Panc1 (cell line): ENCODE measurements at places on chromosomes 6 and 20. TPM values are rescaled to one million over a fixed set of nuclear protein-coding genes. Genes with fewer than 3 reads are reported as not detected.

GRCh38 chr6:97656706-97657350 is 373.8 kb upstream of the MMS22L start:
- DNase-seq = no peak

DNA sequence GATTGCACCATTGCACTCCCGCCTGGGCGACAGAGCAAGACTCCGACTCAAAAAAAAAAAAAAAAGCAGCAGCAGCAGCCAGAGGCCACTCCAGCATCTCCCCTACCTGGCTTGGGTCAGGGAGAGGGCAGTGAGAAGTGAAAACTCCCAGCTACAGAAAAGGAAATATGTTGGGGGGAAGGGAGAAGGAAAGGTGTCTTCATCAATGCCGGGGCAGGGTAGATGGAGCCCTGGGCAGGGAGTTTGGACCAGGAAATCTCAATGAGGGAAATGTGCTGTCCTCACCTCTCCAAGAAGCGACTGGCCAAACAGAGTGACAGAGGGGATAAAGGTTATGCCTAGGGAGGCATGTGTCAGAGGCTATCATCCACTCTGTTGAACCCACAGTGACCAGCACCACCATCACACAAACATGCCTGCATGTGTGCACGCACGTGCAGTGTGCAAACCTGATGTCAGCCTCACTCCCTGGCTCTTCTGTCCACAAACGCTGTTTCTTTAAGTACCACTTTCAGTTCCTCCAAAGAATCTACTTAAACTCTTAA is 887 bp upstream of the AIF1 start:
- DNase-seq = no peak

GRCh38 chr20:23475395-23475794 is 15.5 kb upstream of the CST8 start:
- no peak for DNase-seq

DNA sequence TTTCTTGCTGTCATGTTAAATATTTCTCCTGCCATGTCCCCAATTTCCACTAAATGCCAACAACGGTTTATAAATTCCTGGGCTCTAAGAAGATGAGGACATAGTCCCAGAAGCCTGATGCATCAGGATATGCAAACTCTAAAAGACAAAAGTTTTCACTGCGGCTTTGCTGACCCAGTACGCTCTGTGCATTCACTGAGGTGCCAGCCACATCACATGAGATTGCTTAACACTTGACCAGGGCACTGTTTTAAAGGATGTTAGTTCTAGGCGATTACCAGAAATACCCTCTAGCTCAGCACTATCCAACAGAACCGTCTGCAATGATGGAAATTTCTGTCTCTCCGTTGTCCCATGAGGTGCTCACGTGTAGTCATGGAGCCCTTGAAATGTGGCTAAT is 19.9 kb upstream of the ADTRP start:
- DNase-seq = no peak

- DNase-seq = no peak
These were observed 2.7 kb upstream of the TRERF1 start for GRCh38 chr6:42454428-42454791.

DNA sequence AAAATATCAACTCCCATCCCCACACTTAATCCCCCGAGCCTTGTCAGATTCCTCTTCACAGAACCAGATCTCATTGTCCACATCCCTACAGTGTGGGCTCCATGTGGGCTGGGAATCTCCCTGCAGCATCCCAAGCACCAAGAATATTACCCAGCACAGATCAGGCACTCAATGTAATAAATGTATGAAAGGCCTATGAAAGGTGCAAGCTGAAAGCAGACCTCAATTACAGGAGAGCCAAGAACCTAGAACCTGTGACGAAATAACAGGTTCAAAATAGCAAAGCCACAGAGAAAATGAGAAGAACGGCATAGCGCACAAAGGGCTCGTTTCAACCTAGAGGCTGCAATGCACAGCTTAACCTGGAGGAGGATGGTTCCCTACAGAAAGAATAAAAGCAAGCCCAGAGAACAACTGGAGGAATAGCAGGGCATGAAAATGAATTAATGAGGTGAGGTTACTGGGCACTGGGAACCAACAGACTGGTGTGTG is 3.1 kb downstream of the SLC23A2 start:
- DNase-seq = no peak

GRCh38 chr6:154590756-154591155 is 80.3 kb upstream of the CNKSR3 start:
- DNase-seq = no peak

DNA sequence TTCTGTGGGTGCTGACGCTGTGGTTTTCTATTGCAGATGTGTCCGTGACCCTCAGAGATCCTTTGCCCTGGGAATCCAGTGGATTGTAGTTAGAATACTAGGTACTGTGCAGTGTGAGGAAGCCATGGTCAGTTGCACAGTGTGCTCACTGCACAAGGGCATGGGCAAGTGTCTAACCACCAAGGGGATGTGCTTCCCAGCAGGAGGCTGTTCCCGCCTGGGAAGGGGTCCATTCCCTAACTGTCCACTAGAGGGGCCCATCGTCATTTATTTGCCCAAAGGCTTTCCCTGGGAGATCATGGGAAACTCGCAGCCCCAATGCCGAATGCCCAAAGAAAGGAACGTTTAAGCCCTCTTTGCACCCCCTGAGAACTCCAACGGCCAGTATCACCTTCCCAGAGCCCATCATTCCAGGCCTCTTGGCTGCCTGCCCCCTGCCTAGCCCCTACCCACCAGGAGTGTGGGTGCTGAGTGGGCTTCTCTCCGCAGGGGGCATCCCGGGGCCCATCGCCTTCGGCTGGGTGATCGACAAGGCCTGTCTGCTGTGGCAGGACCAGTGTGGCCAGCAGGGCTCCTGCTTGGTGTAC is 26.2 kb downstream of the SLCO4A1 start:
- peak; percentile 30 for DNase-seq

- DNase-seq = no peak
These were observed 4.2 kb downstream of the AKIRIN2 start for GRCh38 chr6:87697581-87698546.

DNA sequence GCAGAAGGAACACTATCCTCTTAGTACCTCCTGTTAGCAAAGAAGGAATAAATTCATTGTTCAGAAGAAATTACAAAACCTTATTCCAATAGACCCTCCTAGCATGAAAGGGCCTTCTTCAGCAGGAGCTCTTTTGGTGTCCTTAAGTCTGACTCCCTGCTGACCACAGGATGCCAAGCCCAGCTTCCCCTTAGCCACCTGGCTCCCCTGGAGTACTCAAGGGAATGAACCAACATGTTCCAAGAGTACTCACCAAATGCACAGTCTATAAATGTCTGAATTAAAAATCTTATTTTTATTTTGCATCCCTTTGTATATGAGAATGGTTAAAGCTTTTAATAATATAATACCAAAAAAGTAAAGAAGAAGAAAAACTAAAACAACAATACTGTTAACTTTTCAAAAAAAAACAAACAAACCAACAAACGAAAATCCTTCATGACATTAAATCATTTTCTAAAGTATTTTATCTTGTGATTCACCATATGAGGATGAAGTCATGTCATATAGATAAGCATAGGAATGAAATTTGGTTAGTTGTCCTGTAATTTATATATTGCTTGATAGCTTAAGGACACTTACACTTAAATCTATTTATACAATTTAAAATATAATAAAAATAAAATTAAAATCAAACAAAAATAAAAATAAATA is 1355.1 kb downstream of the HACE1 start:
- DNase-seq = no peak

GRCh38 chr6:134464690-134465411 is 146.9 kb upstream of the SGK1 start:
- DNase-seq = no peak

DNA sequence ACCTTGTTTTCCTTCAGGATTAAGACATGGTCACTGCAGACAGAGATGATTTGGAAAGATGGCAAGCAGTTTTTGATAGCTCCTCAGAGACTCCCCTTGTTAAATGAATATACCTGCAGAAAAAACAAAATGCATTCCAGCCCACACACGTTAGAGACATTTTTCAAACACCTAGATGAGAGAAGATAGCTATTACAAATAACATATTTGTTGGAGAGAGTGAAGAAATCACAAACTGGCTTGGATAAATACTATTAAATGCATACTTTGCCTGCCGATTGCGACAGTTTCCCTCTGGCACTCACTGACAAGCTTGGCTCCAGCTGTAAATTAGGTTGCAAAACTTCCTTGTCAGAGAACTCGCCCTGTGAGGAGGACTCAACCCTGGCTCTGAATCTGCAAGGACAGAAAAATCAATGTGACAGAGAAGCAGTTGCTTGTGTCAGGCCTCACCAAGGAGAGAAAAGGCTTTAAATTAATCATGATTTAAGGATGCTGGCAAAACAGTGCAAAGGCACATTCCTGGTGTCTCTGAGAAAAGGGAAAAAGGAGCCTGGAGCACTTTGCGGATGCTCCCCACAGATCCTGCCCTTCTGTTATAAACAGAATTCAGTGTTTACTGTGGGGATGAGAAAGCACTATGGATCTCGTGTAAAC is 423.7 kb upstream of the MARCKS start:
- no peak for DNase-seq

DNA sequence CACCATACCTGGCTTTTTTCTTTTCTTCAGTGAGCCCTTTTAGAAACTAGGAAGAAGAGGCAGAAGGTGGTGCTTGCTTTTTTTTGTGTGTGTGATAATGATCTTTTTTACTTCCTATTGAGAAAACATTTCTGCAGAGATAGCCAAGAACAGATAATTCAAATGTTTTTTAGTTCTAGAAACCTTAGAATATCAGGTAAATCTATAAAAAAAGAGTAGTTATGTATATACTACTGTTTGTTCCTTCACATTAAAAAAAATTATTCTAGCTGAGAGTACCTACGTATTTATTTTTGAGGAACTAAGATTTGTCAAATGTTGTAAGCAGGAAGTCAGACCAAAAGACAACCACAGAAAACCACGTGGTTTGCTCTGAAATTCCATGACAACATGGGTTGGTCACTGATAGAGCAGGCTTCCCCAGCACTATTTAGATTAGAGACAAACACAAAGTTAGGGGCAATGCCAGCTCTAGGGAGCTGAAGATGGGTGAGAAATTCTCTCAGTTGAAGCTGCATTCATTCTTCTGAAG is 12.8 kb downstream of the STK4 start:
- DNase-seq = no peak

DNA sequence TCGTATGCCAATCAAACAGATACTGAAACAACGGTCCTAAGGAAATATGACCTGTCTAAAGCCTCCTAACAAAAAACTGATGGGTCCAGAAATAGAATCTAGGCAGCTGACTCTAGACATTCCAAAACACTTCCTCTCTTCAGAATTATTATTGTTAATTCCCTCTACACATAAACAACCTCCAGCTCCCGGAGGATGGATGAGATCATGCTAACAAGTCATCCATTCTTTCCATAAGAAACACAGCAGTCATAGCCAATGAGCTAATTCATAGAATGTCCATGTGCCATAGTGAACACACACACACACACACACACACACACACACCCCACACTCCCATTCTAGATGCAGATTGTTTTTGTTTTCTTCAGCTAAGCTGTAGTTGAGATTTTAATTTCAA is 44.3 kb downstream of the HDGFL1 start:
- DNase-seq = peak; percentile 41

DNA sequence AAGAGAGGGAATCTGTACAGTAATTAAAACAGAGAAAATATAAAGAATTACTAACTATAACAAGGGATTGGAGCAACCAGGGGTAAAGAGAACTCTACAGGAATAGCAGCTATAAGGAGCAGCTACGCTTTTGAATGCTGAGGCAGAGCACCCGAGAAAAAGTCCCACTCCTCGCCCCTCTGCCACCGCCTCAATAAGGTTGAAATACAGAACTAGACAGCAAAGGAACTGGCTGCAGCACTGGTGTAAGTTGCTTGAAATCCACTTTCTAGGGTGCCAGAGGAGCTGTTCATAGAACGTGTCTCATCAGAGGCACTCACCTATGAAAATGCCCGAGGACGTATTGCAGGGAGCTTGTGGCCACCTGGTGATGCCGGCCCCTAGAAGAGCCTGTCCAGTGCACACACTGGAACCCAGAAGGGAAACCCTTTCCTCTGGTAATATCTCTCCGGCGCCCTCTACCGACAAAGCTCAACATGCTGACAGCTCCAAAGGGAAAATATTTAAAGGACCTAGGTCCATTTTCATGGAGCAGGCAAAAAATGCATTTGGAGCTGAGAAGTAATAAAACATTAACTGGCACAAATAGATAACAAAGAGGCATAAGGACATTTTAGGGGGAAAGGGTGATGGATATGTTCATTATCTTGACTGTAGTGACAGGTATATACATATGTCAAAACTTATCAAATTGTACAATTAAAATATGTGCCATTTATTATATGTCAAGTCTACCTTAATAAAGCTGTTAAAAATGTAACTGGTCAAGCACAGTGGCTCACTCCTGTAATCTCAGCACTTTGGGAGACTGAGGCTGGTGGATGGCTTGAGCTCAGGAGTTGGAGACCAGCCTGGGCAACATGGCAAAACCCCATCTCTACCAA is 137.4 kb upstream of the HDAC2 start:
- peak; percentile 33 for DNase-seq

DNA sequence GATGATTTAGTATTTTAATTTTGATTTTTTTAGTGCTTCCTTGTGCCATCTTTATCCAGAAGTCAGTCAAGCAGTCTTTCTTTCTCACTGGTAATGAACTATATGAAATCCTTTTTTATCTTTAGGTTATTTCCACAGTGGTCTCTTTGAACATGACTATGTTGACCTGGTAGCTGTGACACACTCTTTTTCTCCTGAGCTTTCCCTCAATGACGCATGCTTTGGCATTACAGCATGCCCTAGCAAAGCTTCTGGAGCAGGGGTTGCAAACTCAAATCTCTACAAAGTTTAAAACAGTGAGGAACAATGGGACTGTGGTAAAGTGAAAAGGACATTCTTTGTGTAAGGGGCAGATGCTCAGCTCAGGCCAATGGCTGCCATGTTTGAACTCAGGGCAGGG is 4.5 kb upstream of the PLAGL1 start:
- no peak for DNase-seq

GRCh38 chr20:18496740-18497592 is at the start of gene RBBP9:
Gene RBBP9 (minus strand): TSS chr20:18497225. CDS start chr20:18497167, 58 bp downstream.
- DNase-seq = peak; percentile 28

GRCh38 chr6:39819228-39819627 is 27.1 kb downstream of the DAAM2 start:
- no peak for DNase-seq

DNA sequence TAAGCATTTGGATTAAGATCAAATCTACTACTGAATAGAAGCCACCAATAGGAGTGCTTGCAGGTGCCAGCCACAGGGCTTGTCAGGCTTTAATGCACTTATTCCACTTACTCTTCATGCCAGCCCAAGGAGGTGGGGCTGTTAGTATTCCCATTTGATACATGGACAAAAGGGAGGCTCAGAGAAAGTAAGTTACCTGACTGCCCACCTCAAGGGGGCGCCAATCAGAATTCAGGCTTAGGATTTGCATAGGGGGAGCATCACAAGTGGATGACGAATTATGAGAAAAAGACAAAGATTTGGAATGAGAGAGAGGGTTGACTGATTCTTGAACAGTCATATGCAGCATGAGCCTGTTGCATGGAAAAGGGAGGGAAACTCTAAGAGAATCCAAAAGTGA is 188.4 kb upstream of the TSHZ2 start:
- no peak for DNase-seq

Gene VGLL2
- not detected for total RNA-seq

Gene PBOV1
- total RNA-seq = not detected

Gene SNX21
- 25.7 TPM for total RNA-seq

Gene SYNDIG1
- not detected for total RNA-seq

Gene HM13
- total RNA-seq = 337 TPM

Gene RIPPLY2
- total RNA-seq = 6.5 TPM

Gene PRKN
- total RNA-seq = 0.46 TPM

Gene ADGRF1
- 0.95 TPM for total RNA-seq

Gene BEND6
- 8.0 TPM for total RNA-seq

Gene NKX2-4
- total RNA-seq = not detected
